MV-4-11 (cell line): ENCODE measurements at places on chromosomes 3 and 15.

- DNase-seq: no peak
These were observed 2.7 kb upstream of the C2CD4A start for GRCh38 chr15:62063825-62064635.

GRCh38 chr15:88641959-88642452 is 3.2 kb downstream of the ISG20 start:
- no peak for DNase-seq

- DNase-seq: no peak
These were observed 24.7 kb downstream of the SPATA12 start for GRCh38 chr3:57085211-57085610.

DNA sequence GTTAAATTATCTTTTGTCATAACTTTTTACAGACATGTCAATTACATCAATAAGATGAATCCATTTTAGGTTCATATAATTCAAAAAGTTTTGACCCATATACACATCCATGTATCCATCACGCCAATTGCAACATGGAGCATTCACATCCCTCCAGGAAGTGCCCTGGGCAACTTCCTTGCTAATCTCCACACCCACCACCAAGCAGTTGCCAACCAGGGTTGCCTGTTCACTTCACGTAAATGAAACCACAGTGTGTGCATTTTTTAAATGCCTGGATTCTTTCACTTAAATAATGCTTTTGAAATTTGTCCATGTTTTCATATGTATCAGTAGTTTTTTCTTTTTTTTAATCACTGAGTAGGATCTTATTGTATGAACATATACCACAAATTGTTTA is 40.7 kb upstream of the LYZL4 start:
- no peak for DNase-seq

DNA sequence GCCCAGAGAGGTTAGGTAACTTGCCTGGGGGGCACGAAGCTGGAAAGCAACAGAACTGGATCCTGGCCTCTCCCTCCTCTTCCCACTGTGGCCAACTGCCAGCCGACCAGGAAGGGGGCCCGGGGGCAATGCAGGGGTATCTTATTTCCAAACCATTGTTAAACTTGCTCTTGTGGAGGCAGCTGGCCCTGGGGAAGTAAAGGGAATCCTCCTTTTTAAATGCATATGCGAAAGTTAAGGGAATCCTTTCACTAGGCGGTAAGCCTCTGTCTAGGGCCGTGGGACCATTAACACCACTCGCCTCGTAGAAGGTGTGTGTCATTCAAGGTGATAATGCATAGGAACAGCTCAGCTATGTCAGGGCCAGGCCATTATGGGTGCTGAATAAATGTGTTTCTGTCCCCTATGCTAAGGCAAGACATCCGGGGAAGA is 68.6 kb downstream of the ST6GAL1 start:
- DNase-seq: no peak

DNA sequence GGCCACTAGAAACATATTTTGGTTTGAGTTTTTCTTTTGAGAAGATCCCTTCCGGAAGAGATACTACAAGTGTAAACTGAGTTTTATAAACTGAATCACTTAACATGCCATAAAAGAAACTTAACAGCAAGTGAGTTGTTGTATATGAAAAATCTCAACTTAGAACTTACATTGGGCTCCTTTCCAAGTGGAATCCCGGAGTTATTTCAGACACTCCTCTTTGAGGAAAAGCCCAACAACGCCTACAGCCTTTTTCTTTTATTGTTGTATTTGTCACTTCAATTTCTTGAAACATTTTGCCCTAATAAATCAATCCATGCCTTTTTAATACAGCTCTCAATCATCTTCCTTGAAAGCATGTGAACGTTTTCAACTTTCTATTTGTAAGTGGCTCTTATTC is 137.3 kb downstream of the FEZF2 start:
- no peak for DNase-seq

GRCh38 chr3:114392831-114393230 is 99.0 kb downstream of the TIGIT start:
- no peak for DNase-seq

DNA sequence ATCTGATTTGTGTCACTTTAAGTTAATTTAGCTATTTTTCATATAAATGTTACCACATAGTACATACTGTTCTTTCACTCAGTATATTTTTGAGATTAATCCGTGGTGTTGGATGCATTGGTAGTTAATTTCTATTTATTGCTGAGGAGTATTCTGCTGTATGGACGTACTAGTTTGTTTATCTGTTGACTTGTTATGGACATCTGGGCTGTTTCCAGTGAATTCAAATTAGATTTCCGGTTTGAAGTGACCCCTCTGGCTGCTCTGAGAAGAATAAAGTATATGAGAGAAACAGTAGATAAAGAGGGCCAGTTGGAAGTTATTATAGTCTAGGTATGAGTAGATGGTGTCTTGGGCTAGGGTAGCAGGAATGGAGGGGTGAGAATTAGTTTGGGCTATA is 15.6 kb downstream of the KAT2B start:
- no peak for DNase-seq

DNA sequence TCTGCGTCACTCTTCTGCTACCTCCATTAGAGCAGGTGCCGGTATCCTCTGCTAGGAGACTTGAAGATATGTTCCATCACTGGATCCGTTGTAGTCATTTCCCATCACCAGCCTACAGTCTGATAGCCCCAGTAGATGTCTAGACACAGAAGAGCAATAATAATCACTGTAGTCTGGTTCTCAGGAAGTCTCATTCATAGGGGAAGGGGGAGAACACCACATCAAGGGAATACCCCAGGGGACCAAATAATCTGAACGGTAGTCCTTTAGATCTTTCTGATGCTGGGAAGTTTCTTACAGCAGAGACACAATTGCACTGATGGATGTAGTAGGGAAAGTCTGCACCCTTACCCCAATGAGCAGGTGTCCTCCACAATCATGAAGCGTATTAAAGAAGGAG is 595.0 kb downstream of the EPHA3 start:
- DNase-seq: no peak

GRCh38 chr3:146466604-146467003 is 2.8 kb downstream of the PLSCR2 start:
- no peak for DNase-seq

DNA sequence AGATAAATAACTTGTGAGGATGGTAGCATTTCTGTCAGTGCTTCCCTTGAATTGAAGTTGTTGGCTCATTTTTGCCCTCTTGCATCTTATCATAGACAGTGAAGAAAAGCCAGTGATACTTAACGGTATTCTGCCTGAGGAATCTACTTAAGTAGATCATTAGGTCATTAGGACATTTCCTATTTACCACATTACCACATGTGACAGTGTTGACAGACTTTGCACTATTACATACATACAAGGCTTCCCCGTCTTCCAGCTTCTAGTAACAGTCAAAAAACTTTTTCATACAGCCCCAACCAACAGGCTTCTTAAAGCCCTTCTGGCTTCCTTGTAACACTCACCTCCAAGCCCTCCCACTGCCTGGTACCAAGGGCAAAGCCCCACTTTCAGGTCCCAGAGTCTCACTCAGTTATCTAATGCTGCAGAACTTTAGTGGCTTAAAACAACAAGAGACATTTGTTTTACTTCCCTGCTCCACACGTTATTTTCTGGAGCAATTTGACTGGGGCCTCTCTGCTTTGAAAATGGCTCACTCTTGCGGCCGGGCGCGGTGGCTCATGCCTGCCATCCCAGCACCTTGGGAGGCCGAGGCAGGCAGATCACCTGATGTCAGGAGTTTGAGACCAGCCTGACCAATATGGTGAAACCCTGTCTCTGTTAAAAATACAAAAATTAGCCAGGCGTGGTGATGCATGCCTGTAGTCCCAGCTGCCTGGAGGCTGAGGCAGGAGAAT is 40.0 kb downstream of the ASB7 start:
- DNase-seq: no peak

- no peak for DNase-seq
These were observed 191.8 kb upstream of the CGNL1 start for GRCh38 chr15:57184502-57184901.

GRCh38 chr15:49741712-49742111 is 120.9 kb downstream of the DTWD1 start:
- no peak for DNase-seq

DNA sequence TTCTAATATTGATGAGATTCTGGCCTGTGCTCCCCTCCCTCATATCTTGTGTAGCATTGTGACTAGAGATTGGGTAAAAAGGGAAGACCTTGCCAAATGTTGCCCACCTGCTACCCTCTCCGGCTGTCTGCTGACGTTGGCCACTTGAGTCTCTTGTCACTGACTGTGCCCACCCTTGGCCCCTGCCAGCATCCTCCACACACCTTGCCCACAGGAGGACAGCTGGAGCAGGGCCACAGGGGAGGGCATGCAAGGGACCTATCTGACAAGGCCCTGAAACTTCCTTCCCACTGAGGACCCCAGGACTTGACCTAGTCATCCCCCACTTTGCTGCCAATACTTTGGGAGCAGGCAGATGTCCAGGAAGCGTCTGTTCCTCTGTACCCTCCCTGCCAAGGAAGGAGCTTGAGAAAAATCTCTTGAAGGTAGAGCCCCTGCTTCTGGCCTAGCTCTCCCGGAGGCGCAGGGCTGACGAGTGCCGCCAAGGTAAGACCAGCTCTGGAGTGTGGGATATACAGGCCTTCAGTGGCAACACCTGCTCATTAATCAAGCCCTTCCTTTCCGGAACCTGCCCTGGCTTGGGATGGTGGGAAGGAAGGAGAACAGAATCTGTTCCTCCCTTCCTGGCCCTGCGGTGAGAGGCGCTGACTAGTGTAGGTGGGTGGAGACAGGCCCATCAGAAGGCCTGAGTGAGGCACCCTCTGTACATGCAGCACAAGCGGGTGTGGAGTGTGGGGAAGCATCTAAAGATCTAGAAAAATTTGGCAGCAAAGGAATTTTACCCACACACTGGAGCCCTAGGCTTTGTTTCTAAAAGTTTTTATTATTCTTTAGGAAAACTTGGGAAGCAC is 4.9 kb upstream of the PAK6 start:
- DNase-seq: no peak

- peak; percentile 8 for DNase-seq
These were observed 29.9 kb upstream of the GNB5 start for GRCh38 chr15:52220937-52221660.

DNA sequence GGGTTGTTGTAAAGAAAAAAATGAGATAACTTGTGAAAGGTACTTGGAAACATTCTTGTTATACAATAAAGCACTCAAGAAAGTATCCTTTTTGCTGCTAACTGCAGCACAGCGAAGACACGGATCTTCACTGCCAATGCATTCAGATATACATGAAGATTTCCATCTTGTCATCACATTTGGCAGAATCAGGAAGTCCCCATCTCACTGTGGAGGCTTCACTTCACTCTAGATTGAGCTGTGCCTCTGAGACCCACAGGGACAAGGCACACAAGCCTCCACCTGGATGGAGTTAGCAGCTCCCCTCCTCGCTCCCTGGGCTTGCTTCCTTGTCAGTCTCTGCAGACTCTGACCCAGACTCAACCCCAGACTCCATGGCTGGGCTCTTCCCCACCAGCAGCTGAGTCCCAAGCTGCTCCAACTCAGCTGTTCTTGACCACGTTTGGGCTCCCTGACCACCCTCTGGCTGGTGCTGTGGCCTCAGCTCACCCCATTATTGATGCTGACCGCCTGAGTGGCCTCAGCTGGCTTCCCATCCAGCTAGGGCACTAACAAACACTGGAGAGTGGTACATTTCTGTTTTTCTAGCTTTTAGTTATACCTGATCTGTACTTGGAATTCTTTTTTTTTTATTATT is 45.4 kb upstream of the SMAD3 start:
- DNase-seq: no peak

- peak; percentile 1 for DNase-seq
These were observed 175.8 kb upstream of the MME start for GRCh38 chr3:154904328-154904727.

DNA sequence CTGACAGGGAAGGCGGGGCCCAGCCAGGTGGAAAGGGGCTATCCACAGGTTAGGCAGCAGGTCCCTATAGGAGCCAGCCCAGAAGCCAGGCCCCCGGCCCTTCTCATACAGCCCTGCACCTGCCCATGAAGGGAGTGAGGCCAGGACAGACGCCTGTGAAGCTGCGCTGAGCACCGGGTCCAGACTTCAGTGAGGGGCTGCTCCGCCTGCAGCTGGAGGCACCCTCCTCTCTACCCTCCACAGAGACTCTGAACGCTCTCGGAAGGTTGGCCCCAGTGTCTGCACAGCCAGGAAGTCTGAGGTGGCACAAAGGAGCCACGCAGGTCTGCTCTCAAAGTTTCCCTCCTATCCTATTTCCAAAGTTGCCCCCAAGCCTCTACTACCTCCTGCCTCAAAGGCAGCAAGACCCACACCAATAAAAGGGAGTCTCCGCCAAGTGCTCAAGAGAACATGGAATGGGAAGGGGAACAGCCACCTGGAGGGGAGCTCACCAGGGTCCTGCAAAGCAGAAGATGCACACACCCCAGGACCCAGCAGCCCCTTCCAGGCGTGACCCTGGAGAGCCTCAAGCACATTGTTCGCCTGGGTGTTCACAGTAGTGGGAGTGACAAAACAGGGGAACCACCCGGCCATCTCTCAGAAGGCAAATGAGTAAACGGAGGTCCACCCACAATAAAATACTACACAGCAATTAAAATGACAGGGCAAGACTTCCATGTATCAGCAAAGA is 19.5 kb downstream of the XXYLT1 start:
- no peak for DNase-seq

DNA sequence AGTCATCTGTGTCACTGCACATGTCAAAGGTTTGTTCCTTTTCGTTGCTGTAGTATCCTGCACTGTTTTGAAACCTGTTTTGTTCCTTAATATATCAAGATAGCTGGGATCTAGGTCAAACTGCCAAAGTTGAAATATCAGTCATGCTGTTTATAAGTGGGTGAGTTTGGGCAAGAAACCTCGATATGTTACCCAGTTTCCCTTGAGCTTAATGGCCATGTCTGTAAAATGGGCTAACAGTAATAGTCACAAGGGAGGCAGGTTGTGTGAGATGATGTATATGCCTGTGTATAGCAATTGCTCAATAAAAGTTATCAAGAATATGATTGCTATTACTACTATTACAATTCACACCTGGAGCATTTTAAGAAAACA is 57.1 kb downstream of the BHLHE40 start:
- DNase-seq: no peak

- DNase-seq: no peak
These were observed 170.5 kb upstream of the TGFBR2 start for GRCh38 chr3:30435861-30436331.

DNA sequence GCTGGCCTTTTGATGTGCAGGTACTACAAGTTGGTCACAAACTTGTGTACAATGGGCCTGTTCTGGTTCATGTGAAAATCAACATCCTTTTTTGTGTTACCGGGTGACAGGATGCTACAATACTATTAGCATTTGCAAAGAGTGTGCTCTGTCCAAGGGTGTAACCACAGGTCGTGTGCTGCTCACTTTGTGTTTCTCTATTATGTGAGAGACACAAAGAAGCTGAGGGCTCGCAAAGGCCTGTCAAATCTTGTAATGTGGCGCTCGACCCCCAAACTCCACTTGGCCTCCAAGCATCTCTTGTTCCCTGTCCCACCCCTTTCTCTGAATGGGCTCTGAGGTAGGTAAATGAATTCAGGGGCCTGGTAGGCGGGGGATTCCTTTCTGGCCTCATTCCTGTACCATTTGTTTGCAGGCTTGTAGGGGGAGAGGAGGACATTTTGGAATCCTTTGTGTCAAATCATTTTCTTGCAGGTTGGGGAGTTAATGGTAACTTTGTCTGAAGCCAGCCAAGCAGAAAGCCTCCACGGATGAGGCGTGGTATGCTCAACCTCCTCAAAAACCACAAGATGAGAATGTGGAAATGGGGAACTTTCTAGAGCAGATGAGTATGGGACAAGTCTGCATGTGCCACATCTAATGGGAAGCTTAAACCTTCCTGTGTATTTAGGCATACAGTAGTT is 109.1 kb downstream of the OPA1 start:
- peak; percentile 76 for DNase-seq

- DNase-seq: no peak
These were observed 176.2 kb upstream of the TOPAZ1 start for GRCh38 chr3:44065311-44066094.
